ENCODE measurements at places on chromosomes 13 and 19. TPM values are rescaled to one million over a fixed set of nuclear protein-coding genes. Genes with fewer than 3 reads are reported as not detected.

- H3K27me3 ChIP-seq, result no peaks in the 10 kb centered on the region
- no peaks in the 10 kb centered on the region for H3K36me3 ChIP-seq
- DNase-seq, result peak; percentile 22
- peaks cover 9% of the 10 kb centered on the region for H3K4me1 ChIP-seq
Measured at GRCh38 chr13:30334663-30335386, 27.5 kb upstream of the KATNAL1 start.

DNA sequence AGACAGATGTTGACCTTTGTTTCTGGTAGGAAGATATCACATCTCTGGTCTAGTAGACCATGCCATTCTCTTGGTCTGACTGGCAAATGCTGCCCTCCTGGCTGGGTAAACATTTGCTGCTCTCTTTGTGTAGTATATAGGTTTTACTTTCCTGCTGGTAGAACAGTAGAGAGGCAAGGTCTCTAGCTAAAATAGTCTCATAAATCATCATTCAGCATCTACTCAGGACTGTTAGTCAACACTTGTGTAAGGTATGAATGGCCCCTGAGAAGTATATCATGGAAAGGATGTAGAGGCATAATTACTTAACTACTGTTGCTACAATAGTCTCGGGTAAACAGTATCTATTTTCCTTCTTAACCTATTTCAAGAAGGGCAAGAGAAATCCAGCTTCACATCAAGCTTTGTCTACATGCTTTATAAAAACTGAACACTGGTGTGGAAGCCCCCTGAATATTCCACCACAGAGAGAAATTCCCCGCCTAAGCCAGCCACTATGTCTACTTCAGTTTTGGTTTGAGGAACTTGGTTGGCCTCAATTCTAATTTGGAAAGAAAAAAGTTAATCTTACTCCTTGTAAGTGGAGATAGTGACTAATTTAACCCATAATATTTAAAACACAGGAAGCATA is 18.4 kb upstream of the MYCBP2 start:
- DNase-seq, result peak; percentile 23
- no peaks in the 10 kb centered on the region for H3K36me3 ChIP-seq
- peaks cover 17% of the 10 kb centered on the region for H3K4me1 ChIP-seq
- peak overlapping the region; percentile 30 for H3K27ac ChIP-seq
- H3K4me3 ChIP-seq, result no peak overlapping the region

GRCh38 chr13:94860981-94861407 is 148.6 kb upstream of the SOX21 start:
- DNase-seq, result peak; percentile 23
- H3K27me3 ChIP-seq, result no peaks in the 10 kb centered on the region
- H3K4me3 ChIP-seq, result peak overlapping the region; percentile 5
- no peaks in the 10 kb centered on the region for H3K36me3 ChIP-seq
- H3K27ac ChIP-seq, result no peak overlapping the region

GRCh38 chr13:95588134-95588533 is 35.6 kb downstream of the CLDN10 start:
- no peak overlapping the region for H3K4me3 ChIP-seq
- H3K4me1 ChIP-seq, result no peaks in the 10 kb centered on the region
- no peak for DNase-seq
- no peaks in the 10 kb centered on the region for H3K36me3 ChIP-seq

DNA sequence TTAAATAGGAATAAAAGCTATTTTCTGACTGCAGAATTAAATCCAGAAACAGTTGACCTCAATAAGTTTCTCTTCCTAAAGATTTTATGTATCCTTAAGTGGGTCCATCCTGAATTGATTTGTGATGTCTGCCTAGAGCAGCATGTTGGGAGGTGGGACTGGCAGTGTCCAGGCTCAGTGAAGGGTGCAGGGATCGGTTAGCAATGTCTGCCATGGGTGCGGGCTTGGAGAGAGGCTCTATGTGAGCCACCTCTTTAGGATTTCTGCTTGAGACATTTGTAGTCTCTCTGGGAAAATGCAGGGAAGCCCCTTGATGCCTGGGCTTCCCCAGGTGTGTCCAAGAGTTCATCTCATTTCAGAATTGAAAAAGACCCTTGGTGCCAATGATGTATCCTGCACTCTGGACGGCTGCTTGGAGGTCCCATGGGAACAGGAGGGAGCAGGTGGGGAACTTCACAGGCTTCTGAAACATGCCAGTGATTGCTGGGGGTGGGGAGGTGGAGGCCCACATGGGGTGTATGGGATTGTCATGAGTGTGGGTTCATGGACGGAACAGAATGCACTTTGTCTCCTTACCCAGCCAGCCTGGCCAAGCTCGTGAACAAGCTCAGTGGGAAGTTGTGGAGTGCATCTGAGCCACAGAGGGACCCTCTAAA is 6.2 kb upstream of the COLGALT1 start:
- H3K27me3 ChIP-seq, result no peaks in the 10 kb centered on the region
- no peak for DNase-seq
- no peak overlapping the region for H3K4me3 ChIP-seq
- H3K4me1 ChIP-seq, result no peaks in the 10 kb centered on the region

ANKLE1 gene
- total RNA-seq, result 5.1 TPM

CGB3 gene
- total RNA-seq, result not detected
